ENCODE measurements at places on chromosomes 1 and 21.
A peak's percentile ranks its signal among the peaks of the same experiment; 100 is the strongest.

DNA sequence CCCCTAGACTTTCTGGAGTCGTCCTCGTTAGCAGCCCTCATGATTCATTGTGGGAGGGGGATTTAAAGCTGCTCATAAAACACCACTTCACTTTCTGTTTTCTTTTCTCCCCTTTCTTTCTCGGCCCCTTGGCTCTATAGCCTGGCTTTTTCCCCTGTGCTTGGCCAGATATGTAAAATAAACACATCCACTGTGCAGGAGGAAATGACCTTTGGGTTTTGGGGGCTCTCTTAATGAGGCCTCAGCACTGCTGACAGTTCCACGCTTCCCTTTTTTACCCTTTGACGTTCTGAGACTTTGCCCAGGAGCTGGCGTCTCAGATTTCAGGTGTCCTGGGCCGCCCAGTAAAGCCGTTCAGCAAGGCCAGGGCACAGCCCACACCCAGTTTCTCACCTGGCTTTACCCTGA lies 65.7 kb downstream of the RUNX3 start:
- no peak for DNase-seq

GRCh38 chr1:45122724-45123123 lies 83.7 kb downstream of the ZSWIM5 start:
- DNase-seq: no peak

GRCh38 chr1:58331156-58331555 lies 215.4 kb downstream of the OMA1 start:
- DNase-seq: peak; percentile 80

DNA sequence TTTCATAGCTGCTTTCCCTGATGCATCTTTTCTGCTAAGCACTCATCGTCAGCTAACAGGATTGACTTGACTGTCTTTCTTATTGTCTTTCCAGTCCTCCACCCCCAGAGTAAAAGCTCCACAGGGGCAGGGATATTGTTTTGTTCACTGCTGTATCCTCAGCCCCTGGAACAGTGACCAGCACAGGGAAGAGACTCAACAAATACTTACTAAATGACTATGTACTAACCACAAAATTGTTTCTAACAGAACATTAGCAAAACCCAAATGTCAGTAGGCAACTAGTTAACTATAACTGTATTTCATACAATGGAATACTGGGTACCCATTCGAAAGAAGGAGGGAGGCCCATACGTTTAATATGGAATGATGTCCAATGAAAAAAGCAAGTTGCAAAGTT lies 53.0 kb downstream of the BCAR3 start:
- no peak for DNase-seq

DNA sequence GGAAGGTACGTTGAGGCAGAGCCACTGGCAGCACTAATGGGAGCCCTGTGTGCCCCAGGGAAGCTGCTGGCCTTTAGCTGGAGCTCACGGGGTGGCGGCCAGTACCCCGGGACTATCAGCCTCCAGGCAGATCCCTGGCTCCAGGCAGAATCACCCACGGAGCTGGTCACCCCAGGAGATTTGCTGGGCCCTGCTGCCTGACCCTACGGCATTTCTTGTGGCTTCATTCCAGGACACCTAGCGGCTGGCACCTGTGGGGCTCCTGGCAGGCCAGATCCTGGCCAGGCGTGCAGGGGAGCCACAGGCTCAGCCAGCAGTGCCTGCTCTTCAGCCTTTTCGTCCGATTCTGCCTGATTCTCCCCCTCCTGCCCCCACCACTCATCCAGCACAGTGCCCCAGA lies 7.1 kb downstream of the PADI1 start:
- no peak for DNase-seq

- no peak for DNase-seq
Measured at GRCh38 chr1:17852383-17852782, 97.2 kb downstream of the ACTL8 start.

DNA sequence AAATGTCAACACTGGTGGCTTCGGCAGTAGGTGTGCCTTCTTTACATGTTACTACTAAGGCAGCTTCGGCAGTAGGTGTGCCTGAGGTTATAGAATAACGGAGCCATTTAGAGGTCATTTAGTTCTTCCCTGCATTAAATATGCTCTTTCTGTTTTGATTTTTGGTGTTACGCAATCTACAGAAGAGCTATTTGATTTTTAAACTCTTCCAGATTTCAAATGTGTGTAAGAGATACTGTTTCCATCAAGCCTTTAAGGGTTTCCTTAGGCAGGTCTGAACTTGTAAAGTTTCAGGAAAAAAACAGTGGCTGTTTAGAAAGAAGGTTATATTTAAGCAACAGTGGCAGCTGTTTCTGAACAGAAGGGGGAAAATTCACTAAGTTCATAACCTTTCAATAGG lies 54.8 kb downstream of the PIK3R3 start:
- DNase-seq: no peak

- DNase-seq: peak; percentile 4
Measured at GRCh38 chr1:224668984-224669383, 52.9 kb downstream of the CNIH3 start.

DNA sequence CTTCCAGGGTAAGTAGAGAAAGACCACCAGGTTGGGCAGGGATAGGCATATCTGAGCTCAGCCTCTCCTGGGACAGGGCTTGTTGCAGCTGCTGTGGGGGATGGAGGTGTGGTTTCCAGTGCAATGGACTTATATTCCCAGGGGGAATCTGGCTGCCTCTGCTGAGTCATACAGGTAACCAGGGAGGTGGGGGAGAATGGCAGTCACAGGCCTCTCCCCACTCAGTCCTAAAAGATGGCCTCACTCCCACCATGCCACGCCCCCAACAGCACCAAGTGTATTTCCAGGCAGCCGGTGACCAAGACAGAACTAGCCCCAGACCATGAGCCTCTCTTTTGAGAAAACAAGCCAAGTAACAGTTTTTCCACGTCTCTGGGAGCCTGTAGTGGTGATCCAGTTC lies 1240.7 kb downstream of the BRINP3 start:
- DNase-seq: no peak

GRCh38 chr1:208141610-208142192 lies 102.5 kb downstream of the PLXNA2 start:
- DNase-seq: no peak

DNA sequence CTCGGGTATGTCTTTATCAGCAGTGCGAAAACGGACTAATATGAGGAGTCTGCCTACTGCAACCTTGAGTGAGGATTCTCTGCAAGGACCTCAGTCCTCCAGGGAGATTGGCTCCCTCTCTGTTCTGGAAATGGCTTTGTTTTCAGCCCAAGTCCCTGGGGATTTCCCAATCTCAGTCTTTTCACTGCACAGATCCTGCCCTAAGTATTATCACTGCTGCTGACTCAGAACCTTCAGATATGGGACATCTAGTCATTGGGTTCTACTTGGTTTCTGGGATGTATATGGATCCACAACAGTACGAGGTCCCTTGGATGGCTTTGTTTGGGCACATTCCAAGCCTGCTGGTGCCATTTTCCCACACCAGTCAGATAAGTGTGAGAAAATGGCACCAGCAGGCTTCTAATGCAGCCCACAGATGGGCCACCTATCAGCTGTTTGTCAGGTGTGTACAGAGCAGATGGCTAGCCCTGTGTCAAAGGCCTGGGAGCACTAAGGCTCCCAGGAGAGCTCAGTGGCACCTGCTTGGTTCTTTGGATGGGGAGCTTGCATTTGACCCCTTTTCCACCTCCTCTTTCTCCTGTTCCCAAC lies 27.4 kb downstream of the ELF3 start:
- DNase-seq: no peak

GRCh38 chr1:11795238-11795890 lies 10.4 kb downstream of the MTHFR start:
- no peak for DNase-seq

DNA sequence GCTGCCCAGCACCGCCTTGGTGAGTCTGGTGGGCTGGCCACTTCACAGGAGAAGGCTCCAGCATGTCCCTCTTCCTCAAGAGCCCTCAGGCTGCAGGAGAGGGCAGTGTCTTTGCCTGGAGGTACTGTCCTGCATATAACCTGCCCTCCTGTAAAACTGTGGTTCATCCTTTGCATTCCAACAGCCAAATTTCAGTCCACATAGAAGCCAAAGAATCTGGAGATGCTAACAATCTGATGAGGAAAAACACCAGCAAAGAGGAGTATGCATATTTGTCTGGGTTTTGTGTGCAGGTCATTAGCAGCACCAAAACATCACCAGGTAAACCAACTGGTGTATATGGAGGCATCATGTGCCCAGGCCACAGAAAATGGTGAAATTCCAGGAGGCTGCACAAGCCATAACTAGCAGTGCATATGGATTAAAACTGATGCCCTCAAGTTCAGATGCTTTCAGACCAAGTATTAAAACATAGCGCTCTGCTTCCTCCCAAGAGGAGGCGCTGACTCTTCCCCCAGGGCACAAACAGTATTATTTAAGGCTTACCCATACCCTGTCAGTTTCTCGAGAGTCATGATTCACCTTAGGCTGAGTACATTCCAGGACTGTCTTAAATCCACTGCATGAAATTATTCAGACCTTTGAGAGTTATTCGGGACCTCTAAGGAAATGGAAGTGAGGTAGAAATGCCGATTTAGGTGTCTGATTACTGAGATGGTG lies 150.5 kb upstream of the COA6 start:
- no peak for DNase-seq

DNA sequence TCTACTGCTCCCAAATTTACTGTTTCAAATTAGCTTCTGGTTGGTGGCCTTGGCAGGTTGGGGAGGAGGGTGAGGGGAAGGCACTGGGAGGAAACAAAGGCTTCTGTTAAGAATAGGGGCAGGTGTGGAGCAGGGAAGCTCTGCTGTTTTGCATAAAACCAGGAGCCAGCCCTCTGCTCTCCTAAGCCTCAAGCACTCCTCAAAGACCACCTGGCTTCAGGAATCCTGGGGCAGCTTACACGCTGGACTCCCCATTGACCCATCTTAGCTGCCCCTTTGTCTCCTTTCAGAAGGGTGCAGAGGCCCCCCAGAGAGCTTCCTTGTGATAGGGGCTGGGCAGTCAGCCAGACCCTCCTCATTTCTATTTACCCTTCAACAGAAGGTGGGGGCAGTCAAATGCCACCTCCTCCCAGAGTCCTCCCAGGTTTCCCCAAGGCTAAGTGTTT lies 11.5 kb upstream of the DHRS3 start:
- no peak for DNase-seq

GRCh38 chr1:46558141-46558963 lies 6.9 kb upstream of the KNCN start:
- no peak for DNase-seq

- peak; percentile 6 for DNase-seq
Measured at GRCh38 chr1:187390215-187390818, 561.6 kb downstream of the PLA2G4A start.

GRCh38 chr1:159289060-159289459 lies 13.1 kb upstream of the FCER1A start:
- DNase-seq: no peak

DNA sequence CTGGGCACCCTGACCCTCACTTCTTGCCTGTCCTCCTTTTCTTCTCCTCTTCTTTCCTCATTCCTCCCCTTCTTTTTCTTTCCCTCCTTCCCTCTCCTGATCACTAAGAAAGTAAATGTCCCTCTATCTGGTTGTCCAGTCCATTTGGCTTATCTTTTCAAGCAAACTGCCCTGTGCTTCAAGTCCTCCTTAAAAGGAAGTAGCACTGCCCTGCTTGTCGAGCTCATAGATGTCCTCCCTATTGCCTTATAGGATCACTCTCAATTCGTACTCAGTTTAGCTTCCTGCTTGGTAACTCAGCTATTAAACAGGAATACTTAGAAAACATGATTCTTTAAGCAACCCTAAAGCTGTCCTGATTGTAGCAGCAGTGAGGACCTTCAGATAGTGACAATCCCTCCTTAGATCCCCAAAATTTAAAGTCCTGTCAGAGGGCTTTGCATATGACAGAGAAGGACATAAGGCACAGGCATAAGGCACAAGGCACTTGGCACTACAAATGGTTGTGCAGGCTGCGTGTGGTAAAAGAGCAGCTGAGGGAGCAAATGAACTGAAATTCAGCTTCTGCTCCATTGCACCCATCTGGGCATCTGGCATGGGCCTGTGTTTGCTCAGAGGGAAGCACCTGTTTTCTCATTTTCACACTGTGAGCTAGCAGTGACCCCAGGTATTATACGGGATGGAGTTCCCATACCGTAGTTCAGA lies 26.1 kb upstream of the SLAMF6 start:
- no peak for DNase-seq

- DNase-seq: peak; percentile 48
Measured at GRCh38 chr21:26881504-26882228, 36.5 kb upstream of the ADAMTS1 start.

DNA sequence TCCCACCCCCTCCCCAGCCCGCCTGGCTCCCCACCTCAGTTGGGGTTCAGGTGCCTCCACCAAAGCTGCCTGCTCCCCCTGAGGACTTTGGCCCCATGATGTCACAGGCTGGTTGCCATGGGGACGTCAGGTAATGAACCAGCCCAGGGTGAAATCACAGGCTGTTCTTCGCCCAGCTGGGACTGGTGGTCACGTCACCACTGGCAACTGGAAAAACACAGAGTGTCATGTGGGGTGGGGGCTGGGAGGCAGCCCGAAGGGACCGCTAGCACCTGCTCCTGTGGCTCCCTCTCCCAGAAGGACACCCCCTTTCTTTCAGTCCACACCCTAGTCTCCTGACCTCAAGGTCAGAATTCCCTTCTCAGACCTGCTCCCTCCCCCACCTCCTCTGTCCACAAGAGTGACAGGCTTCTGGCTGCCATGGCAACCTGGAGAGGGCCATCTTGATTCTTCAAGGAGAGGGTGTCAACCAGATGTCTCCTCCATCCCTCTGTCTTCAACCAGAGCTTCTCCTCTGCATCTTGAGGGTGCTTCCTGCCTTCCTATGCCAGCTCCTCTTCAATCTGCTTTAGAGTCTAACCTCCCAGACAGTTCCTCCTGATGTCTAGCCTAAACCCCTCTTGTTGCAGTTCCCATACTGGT lies 6.2 kb downstream of the FAM131C start:
- no peak for DNase-seq

DNA sequence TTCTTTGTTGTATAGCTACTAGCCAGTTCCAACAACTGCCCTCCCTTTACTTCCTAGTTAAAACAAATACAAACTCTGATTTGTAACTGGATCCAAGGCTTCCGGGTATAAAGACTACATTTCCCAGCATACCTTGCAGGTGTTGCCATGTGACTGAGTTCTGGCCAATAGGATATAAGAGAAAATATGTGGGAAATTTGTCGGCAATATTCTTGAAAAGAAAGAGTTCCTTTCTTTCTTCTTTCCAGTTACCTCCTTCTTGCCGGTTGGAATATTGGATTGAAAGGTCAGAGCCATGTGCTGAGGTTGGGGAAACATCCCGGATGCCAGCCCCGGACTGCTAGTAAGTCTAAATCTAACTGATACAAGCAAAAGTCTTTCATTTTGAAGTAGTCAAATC lies 23.0 kb upstream of the ZBTB40 start:
- DNase-seq: peak; percentile 43

All from AG08395 (cell line).